ENCODE measurements at places on chromosomes 12 and 14.

DNA sequence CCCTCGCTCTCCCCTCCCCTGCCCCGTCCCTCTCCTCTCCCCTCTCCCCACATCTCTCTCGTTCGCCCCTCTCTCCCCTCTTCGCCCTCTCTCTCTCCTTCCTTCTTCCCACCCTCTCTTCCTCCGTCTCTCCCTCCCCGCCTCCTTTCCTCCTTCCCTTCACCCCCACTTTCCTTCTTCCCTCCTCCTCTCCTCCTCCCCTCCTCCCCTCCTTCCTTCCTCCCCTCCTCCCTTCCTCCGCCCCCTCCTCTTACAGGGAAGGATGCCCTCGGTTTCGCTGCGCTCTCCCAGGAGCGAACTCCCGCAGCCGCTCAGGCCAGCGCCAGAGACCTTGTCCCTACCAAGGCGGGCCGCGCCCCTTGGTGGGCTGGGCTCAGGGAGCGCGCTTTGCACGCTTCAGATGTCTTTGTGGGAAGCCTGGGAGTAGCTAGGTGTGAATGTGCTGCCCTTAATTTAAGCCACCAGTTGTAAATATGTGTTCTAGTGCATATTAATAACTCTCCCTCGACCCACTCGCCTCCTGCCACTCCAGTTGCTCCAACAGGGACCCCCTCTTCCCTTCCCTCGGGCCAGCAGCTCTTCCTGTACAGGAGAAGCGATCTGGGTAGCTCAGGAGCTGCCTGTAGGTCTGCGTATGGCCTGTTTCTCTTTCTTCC is 13.3 kb upstream of the MAP3K9 start:
- DNase-seq = no peak

DNA sequence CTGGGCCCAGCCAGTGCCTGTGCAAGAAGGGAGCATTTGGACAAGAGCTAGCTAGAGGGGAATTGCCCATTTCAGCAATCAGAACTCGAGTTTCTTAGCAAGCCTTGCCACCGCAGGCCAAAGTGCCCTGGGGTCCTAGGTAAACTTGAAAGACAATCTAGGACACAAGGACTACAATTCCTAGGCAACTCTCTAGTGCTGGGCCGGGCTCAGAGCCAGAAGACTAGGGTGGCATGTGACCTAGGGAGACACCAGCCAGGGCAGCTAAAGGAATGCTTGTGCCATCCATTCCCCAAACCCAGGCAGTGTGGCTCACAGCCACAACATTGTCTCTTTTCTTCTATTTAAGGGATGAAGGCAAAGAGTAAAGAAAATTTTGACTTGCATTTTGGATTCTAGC is 205.0 kb downstream of the BMP4 start:
- no peak for DNase-seq

GRCh38 chr12:34218193-34219045 is 196.1 kb downstream of the ALG10 start:
- peak; percentile 82 for DNase-seq

DNA sequence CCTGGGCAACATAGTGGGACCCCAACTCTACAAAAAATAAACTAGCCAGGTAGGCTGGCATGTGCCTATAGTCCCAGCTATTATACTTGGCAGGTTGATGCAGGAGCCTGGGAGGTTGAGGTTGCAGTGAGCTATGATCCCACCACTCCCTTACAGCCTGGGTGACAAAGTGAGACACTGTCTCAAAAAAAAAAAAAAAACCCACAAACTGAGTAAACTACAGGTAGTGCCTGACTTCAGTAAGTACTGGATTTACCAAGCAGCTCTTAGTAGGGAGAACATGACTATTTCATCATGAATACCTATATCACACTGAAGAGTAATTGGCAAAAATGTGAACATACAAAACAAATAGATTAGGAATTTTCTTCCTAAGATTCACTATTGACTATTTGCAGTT is 32.4 kb upstream of the AP4S1 start:
- no peak for DNase-seq

DNA sequence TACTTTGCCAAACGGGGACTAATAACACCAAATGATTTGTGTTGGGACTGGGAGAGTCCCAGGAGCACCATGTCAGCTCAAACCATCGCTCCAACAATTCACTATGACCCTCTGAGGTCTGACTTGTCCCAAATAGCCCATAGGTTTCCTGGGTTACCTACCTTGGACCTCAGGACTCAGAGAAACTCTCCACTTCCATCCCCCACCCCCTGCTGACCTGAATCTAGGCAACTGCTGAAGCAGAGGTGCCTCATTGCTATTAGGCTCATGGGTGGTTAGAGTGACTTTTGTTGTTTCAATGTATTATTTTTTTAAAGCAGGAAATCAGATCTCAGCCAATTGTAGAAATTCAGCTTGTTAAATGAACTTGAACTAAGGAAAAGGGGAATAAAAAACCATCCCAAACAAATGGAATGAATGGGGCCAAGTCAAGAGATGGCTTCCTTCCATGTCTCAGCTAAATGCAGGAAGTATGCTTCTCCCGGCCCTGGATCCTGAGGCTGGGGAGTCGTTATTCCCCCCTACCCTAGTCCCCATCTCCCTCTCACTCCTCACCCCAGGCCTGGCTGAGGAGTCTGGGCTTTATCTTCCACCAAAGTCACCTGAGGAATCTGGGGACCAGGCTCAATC is 80.9 kb upstream of the SLC24A4 start:
- no peak for DNase-seq

DNA sequence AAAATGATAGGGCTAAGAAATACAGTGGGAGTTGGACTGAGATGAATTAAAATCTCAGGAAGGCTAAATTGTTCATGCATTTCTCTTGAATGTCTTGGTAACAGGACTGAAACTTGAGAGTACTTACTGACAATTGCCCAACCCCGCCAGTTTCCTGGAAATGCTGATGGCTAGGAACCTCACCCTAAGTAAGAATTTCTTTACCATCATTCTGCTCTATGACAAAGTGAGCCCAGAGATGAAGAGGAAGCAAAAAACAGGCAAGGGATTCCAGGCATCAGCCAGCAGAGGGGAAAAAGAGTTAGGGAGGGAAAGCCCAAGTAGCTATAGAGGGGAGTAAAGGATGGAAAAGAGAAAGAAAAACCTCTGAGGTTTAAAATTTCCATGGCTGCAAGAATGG is 397.7 kb downstream of the MDGA2 start:
- no peak for DNase-seq

GRCh38 chr12:53733807-53734200 is 6.6 kb upstream of the CALCOCO1 start:
- DNase-seq = no peak

DNA sequence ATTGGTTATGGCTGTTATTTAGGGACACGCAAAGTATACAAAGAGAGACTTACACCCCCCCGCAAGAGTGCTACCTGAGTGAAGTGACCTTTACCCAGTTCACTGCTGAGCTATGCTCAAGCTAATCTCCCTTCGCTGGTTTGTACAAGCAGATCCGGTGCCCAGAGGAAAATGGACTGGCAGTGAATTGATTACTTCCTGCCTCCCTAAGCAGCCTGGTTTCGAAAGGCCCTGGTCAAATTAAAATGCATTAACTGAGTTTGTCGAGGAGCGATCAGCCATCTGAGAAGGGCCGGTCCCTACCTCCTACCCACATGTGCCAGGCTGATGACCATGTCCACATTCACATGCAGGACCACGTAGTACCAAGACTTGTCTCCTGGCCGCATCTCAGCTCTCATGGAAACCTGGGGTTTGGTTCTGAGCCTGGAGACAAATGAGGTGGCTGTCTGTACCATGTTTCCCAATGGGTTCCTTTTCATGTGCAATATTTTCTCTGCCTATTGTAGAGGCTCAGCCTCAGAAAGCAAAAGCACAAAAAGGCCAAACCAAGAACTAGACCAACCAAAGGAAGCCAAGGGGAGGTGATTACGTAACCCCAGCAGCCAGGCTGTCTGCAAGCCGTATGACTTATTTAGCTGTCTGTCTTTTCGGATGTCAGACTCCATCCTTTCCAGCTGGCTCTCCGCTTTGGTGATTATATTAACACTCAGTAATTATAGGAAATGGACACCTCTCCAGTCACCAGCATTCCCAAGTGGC is 284.7 kb upstream of the PWP1 start:
- DNase-seq = no peak

GRCh38 chr12:39878753-39879152 is 227.1 kb downstream of the SLC2A13 start:
- no peak for DNase-seq

DNA sequence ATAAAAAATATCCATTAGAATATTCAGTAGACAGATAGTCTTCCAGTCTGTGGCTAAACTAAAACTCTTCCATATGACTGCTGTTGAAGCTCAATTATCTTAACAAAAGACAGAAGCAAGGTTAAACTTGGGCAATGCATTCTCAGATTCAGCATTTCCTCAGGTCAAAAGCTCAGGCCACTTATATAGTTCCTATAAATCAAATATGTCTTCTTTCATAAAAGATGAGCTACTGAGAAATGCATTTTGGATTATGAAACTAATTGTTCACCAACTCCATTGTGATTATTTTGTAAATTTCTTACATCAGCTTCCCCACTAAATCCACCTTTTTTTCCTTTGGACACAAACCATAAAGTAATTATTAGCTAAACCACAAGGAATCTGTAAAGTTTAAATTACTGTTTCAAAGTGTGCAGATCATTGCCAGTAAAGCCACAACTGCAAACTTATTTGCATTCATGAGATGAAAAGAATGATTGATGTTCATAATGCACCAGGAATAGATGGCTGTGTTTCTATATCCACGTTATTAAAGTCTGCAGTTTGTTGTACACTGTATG is 224.4 kb downstream of the FBXL14 start:
- DNase-seq = no peak

DNA sequence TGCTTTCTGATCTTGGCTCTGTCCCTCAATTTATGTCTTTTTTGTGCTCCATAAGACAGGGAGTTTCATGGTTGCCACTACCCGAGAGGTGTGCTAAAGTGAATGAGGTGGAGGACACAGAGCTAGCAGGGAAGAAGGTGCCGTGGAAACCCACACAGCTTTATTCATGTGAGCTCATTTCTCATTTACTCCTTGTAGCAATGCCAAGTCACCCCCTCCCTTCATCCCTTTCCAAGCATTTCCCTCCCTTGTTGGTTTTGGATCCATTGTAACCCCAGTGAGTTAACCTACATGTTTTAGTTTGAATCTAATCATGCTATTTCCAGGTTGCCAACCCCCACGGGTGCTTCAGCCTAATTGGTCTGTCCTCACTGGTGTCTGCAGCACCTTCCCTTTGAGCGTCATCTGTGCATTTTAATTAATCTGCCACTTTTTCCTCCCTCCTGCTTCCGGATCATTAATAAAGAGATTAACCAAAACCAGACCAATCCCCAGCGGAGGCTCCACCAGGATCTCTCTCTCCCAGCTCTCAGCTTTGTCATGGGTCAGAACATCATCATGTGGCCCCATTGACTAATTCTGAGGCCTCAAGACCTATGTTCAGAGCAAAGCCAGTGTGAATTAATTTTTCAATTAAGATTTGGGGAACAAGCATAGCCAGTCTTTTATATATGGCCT is 56.2 kb downstream of the NTF3 start:
- no peak for DNase-seq

DNA sequence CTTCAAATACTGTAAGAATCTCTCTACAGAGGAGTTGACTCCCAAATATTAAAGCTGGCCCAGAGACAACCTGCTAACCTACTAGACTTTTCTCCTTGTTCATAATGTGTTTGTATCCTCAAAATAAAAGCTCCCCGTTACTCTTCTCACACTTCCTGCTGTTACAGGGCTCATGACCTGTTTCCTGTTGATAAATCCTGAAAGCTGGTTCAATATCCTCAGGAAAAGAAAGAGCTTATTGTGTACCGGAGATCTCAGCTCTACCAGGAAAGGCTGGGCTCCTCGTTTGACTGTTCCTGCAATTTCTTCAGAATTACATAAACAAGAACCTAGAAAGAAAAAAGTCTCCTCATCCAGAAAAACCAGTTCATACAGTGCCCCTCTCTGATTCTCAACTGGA is 30.8 kb downstream of the CLEC1A start:
- peak; percentile 6 for DNase-seq

- DNase-seq = no peak
These were observed 640 bp upstream of the ZFYVE1 start for GRCh38 chr14:73027546-73027945.

- no peak for DNase-seq
These were observed 6.5 kb downstream of the DDX24 start for GRCh38 chr14:94074534-94074933.

DNA sequence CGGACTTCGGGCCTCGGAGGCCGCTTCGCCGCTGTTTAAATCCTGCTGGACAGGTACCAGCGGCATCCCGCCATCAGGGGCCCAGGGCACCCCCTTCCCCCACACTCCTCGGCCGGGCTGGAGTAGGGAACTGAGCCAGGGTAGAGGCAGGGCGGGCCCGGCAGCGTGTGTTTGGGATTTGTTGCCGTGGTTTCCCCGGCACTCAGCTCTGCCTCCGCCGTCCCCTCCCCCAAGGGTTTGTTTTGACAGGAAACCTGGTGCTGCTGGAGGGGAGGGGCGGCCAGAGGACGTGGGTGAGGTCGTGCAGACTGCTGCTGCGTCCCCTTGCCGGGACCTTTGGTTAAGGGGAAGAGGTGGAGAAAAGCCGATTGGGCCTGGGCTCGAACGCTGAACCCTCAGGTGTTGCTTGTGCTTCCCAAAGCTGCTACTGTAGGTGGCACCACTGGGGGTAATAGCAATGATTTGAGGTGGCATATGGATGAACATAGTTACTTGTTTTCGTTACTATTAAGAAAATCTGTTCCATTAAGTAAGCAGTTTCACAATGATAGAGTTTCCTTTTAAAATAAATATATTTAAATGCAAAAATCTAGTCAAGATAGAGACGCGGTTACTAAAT is 778 bp downstream of the TCP11L2 start:
- DNase-seq = peak; percentile 38

DNA sequence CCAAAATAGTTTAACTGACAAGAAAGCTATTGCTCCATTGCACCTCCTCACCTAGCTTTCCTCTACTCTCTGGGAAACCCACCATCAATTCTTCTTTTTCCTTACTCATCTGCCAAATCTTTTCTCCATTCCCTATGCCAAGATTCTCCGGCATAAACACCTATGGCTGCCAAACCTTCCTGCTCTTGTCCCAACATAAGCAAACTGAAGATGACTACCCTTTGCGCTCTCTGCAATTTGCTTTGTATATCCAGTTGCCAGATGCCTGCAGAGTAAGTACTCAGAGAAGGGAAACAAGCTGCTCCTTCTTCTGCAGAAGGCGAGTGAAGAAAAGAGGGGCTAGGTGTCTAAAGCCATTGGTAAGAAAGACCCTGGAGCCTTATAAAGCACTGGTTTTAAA is 11.5 kb downstream of the PTGER2 start:
- DNase-seq = no peak

DNA sequence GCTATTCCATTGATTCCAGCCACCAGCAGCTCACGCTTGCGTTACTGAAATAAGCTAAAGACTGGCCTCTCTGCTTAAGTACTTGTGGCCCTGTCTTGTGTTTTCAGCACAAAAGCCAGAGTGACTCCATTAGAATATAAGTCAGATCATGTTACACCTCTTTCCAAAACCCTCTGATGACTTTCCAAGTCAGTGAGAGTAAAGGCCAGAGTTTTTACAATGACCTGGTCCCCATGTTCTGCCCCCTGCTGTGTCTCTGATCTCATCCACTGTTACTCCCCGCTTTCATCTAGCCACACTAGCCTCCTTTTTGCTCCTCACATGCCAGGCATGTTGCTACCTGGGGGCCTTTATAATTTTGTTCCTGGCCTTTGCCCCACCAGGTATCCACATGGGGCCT is 6.9 kb upstream of the CKAP4 start:
- no peak for DNase-seq

- no peak for DNase-seq
These were observed 94.7 kb downstream of the SLC38A1 start for GRCh38 chr12:46174061-46174662.

GRCh38 chr12:1864867-1865266 is 44.5 kb downstream of the LRTM2 start:
- no peak for DNase-seq
